ENCODE measurements at places on chromosomes 6 and 20.

- peak; percentile 40 for DNase-seq
Observed at GRCh38 chr6:157281570-157281969, 41.7 kb downstream of the TMEM242 start.

- DNase-seq, result peak; percentile 85
Observed at GRCh38 chr20:24102290-24102689, 113.7 kb upstream of the GGTLC1 start.

- no peak for DNase-seq
Observed at GRCh38 chr6:97422171-97422570, 139.2 kb upstream of the MMS22L start.

DNA sequence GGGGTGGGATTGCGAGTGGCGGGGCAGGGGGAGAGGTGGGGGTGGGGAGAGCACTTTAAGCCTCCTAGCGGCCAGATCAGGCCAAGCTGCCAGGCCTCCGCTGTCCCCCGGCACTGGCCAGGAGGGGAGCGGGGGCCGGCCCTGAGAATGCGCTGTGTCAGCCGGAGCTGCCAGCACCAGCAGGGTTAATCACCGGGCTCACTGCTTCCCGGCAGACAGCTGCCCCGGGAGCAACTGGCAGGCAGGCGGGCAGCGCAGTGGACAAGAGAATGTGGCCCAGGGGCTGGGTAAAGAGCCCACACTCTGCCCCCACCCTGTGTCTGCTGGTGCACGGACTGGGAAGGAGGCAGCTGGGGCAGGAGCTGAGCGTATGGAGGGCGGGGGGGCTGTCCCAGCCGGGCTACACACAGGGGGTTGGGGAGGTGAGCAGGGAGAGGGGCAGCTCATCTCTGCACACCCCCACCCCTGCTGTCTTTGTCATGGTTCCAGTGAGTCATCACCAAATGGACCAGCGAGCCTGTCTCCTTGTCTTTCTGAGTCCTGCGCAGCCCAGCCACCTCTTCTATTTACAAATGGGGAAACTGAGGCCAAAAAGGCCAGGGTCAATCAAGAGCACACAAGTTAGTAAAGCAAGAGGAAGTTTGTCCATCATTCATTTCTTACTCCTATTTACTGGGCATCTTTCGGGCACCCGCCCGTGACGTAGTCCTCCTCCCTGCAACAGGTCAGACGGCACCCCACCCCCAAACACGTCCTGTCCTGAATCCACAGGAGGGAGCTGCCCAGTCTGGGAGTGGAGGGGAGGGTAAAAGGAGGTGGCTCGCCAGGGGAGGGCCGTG is 2.1 kb upstream of the LAMA5 start:
- DNase-seq, result no peak

DNA sequence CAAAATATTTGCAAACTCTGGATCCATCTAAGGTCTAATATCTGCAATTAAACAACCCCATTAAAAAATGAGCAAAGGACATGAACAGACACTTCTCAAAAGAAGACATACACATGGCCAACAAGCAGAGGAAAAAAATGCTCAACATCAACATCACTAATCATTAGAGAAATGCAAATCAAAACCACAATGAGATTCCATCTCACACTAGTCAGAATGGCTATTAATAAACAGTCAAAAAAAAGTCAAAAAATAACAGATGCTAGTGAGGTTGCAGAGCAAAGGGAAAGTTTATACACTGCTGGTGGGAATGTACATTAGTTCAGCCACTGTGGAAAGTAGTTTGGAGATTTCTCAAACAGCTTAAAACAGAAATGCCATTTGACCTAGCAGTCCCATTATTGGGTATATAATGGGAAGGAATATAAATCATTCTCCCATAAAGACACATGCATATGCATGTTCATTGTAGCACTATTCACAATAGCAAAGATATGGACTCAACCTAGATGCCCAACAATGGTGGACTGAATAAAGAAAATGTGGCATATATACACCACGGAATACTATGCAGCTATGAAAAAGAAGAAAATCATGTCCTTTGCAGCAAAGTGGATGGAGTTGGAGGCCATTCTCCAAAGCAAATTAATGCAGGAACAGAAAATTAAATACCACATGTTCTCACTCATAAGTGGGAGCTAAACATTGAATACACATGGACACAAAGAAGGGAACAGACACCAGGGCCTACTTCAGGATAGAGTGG is 9.1 kb downstream of the ZNFX1 start:
- DNase-seq, result no peak

DNA sequence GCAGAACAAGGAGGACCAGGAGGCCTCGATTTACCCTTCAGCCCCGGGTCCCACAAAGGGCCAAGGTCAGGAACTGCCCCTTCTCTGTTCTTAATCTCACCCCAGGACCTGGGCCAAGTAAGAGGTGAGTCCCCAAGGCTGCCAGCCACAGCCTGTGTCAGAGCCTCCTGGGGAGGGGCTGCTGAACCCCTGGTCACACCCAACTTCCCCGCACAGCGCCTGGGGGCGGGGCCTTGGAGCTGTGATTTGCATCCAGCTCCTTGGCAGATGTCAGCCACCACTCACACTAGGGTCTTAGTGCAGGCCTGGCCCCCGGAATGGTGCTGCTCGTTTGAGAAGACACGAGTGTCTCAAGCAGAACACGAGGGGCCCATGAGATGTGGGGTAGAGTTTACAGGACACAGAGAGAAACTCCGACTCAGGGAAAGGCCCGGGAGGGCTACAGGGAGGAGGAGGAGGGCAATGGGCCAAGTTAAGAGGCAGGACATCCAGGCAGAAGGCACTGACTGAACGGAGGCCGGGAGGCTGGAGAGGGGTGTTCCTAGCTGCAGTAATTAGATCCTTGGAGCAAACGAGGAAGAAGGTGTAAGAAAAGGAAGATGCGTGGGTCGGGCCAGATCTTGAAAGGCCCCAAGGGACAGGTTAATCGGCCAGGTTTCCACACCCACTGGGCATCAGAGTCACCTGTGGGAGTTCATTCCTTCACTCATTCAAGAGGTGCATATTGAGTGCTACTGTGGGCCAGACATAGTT is 26.9 kb downstream of the ZBP1 start:
- DNase-seq, result no peak

DNA sequence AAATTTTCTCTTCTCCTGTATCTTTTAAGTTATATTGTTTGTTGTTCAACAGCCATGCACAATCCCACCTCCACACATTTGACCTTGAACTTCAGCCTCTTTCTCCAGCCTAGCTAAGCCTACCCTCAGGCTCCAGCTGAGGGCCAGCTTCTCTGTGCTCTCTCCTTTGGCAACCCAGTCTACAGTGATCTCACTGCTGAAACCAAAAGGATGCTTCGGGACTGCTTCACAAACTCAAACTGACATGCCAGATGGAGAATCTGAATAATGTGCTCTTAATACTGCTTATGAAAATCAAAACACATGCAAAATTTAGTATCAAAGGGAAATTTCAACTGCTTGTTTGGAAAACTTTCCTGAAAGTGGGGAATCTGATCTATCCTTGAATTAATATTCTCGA is 16.1 kb upstream of the RIN2 start:
- no peak for DNase-seq

DNA sequence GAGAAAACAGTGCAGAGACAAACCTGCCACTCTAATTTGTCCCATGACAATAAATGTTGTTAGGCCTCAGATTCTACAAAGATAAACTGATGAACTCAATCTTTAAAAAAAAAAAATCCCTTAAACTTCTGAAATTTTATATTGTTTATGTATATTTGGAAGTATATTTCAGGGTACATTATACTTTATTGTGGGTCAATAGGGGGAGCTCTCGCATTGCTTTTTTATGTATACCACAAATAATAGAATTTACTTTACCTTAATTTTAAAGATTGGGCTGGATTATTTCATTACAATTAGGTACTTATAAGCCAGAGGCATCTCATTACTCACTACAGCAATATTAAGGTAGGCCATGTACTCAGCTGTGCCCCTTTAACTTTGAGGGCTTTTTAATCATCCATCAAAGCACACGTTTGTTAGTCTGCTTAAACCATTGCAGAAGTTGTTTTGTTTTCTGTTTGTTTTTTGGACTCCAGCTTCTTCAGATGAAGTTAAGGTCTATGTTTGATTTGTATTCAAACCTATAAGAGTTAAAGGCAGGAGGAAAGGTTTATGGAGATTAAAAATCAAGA is 56.3 kb upstream of the EYA4 start:
- peak; percentile 46 for DNase-seq

DNA sequence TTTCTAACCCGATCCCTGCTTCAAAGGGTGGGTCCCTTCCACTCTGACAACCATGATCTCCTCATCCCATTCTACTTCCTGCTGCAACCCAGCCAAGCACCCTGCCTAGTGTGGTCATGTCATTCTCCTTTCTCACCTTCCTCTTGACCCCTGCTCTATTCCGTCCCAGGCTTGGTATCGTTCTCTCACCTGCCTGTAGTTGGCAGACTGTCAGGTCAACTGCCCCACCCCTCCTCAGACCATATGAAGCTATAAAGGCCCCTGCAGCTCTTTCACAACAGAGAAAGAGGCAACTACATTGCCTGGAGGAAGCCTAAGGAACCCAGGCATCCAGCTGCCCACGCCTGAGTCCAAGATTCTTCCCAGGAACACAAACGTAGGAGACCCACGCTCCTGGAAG is at the start of gene MUC21:
TSS of gene MUC21 (plus strand) at position 280 of the 400 bp plus-strand sequence. CDS start 241 bp downstream, outside the sequence.
- DNase-seq, result no peak

- peak; percentile 54 for DNase-seq
Observed at GRCh38 chr20:53914781-53915445, 155.5 kb downstream of the BCAS1 start.

DNA sequence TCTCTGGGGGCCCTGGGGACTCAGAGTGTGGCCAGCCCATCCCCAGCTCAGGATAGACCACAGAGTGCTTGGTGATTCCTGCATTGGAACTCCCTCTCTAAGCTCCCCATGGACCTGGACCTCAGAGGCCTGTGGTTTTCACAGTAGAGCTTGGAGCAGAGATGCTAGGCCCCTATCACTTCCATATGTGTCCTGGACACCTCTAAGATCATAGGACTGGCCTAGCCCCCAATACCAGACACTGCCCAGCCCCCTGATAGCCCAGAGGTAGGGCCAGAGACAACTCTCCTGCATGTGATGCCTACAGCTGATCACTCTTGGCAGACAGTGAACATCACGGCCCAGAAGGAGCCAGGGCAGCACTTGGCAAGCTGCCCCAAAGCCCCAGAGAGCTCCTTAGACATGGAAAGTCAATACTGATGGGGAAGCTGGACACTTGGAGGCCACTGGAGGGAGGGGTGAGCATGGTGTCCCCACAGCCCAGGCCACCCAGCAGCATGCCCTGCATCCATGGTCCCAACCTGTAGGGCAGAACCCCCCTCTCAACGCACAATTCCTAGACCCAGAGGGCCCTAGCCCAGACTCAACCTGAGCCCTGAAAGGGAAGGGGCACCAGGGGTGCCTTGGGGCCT is 27.1 kb downstream of the UBD start:
- no peak for DNase-seq

DNA sequence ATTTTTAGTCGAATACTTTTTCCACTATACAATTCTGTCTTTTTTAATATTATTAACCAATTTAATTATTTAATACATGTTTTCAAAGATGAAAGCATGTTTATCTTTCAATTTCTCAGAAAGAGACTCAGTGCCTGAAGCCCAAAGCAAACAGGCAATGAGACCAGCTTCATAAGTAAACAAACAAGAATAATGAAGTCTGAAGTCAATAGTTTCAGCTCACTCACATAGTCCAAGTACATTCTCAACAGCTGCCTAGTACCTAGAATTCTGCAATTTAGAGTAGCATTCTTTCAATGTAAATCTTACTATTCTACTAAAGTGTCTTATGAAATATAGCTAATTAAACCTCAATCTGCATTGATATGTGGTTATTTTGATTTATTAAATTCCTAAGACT is 626.5 kb upstream of the NRSN1 start:
- no peak for DNase-seq

- no peak for DNase-seq
Observed at GRCh38 chr6:46746696-46747095, at the start of gene ANKRD66. ANKRD66 (plus strand) TSS chr6:46746933; CDS start chr6:46751949, 5,016 bp downstream.

GRCh38 chr6:36766399-36766945 is 68.8 kb downstream of the RAB44 start:
- DNase-seq, result no peak
